ENCODE measurements at places on chromosomes 16 and 17.
A peak's percentile ranks its signal among the peaks of the same experiment; 100 is the strongest.

- no peak for DNase-seq
These were observed 535.7 kb upstream of the HSBP1 start for GRCh38 chr16:83271970-83272575.

- DNase-seq: no peak
These were observed 5.1 kb downstream of the PITPNA start for GRCh38 chr17:1557355-1558095.

DNA sequence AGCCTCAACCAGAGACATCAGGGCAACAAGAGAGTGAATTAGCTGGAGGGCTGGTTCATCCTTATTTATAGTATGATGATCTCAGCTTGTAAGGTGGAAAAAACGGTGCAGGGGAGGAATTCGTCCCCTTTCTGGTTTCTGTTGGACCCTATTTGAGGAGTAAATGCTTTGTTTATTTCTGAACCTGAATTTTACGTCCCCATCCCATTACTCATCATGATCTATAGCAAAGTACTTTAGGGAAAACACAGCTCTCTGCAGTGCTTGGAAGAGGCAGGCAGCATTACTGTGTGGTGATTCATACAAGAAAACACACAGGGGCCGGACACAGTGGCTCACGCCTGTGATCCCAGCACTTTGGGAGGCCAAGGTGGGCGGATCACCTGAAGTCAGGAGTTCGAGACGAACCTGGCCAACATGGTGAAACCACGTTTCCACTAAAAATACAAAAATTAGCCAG lies 8.0 kb upstream of the VAT1L start:
- DNase-seq: no peak

- DNase-seq: no peak
These were observed at the start of gene MILR1 for GRCh38 chr17:64448665-64449512. MILR1 (plus strand) TSS chr17:64449115; CDS start chr17:64449169, 54 bp downstream.

GRCh38 chr17:17414341-17414805 lies 62.4 kb upstream of the MED9 start:
- no peak for DNase-seq

GRCh38 chr17:77670173-77670572 lies 288.3 kb upstream of the TNRC6C start:
- no peak for DNase-seq

GRCh38 chr16:27430923-27431484 lies 29.0 kb downstream of the IL21R start:
- DNase-seq: no peak

- DNase-seq: no peak
These were observed 65.1 kb downstream of the RTN4RL1 start for GRCh38 chr17:1959871-1960544.

- DNase-seq: no peak
These were observed at the start of gene MSLN for GRCh38 chr16:760545-761343. MSLN (plus strand) TSS chr16:760734; CDS start chr16:762681, 1,947 bp downstream.

- DNase-seq: no peak
These were observed 11.3 kb downstream of the RBL2 start for GRCh38 chr16:53445534-53445933.

DNA sequence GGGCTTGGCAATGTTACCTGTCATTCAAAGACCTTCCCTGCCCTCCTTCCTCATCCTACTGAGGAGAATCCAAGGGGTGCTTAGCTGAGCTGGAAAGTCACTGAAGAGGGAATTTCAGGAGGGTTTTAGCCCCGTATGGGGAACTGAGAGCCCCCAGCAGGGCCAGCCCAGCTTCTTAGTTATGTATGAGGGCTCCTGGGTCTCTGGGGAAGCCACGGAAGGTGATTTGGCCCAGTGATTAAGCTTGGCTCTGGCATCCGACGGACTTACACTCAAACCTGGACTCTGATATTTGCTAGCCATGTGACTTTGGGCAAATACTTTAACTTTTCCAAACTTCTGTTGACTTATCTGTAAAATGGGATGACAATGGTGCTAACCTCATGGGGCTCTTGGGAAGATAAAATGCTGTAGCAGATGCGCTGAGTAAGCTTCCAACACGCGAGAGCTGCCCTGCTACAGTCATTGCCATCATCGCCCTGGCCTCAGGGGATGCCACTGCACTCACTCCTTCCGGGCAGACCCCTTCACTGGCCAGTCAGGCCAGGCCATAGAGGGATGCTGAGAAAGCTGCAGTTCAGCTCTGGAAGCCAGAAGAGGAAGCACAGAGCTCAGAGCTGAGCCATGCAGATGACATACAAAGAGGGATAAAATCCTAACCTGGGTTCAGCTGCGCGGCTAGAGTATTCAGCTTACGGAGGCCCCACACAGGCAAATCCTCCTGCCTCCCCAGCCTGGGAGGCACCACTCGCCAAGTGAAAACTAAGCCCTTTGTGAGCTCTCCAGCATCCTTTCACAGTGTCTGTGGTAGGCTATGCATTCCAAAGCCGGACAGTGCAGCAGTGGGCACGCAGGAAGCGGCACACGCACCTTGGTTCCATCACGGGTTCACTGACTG lies 44.9 kb upstream of the PIK3R6 start:
- no peak for DNase-seq

GRCh38 chr17:81884520-81884919 lies 6.9 kb downstream of the ALYREF start:
- no peak for DNase-seq

DNA sequence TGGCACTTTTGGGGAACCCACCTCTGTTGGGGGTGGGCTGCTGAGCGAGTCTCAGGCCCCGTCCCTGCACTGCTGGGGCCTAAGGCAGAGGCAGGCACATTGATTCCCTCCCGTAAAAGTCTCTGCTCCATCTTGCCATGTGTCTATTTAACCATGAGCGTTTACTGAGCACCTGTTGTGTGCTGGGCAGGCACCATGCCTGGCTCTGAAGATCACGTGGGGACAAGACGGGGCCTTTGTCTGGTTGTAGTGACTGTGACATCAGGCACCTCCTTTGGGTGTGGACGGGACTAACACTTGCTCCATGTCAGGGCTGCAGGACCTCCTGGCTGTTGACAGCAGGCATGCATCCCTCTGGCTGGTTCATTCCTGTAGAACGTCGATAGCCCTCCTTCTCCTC lies 204.7 kb upstream of the CIBAR2 start:
- DNase-seq: no peak

- DNase-seq: no peak
These were observed 13.5 kb upstream of the PLEKHG4 start for GRCh38 chr16:67265834-67266233.

DNA sequence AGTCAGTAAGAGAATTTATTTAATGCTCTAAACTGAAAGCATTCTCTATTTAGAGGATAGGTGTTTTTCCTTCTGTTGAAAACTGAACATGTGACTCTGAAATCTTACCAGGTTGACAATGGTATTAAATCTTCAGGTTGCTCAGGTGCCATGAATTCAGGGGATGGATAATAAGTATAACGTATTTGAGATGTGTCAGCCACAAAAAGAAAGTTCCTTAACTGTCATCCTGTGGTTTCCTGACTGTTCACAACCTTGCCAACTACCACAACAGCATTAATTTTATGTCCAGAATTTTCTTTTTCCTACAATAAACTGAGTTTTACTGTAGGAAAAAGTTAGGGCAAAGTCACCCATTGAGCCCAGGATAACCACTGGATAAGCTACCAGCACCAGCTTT lies 243.3 kb upstream of the PSMD7 start:
- DNase-seq: no peak

DNA sequence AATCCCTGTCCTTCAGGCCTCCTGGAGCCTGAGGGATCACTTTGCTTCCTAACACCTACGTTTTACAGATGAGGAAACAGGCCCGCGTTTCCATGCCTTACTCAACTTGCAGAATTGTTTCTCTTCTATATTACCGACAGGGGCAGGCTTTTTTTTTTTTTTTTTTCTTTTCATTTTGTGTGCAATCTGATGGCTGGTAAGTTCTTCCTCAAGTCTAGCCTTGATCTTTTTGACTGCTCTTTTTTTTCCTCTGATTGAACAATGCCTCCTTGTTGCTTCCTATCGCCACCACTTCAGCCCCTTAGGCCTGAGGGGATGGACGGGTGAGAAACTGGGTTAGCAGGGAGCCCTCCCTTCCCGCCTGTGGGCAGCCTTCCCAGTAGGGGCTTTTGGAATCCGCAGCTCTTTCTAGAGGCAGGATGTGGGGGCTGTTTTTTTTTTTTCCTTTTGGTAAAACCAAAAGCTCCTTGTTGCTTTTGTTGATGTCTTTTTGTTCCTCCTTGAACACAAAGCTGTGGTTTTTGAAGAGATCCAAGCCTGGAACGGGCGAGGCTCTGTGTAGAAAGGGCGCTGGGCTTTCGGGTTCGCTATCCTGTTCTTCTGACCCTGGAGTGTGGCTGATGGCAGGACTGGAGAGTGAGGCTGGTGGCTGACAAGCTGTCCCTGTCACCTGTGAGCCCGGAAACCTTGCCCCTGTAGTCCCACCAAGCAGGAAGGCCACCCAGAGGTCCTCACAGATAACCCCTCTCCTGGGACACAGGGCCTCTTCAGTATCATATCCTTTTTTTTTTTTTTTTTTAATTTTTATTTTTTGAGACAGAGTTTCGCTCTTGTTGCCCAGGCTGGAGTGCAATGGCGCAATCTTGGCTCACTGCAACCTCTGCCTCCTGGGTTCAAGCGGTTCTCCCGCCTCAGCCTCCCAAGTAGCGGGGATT lies 14.0 kb downstream of the LASP1 start:
- no peak for DNase-seq

DNA sequence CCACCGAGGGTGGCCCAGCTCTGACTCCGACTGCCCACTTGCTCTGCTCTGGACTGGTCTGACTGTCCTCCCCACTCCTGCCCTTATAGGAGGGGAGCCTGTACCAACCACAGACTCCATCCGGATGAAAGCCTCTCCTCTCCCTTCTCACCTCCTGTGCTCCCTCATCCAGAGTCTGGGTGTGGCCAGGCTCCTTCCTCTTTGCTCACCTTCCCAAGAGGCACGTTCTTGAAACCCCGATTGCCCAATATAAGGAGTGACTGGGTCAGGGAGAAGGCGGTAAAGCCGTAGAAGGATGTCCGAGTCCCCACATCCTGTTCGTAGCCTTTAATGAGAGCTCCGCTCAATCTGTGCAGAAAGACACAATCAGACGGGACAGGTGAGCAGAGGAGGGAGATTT lies 17.1 kb downstream of the ST6GALNAC1 start:
- DNase-seq: no peak

DNA sequence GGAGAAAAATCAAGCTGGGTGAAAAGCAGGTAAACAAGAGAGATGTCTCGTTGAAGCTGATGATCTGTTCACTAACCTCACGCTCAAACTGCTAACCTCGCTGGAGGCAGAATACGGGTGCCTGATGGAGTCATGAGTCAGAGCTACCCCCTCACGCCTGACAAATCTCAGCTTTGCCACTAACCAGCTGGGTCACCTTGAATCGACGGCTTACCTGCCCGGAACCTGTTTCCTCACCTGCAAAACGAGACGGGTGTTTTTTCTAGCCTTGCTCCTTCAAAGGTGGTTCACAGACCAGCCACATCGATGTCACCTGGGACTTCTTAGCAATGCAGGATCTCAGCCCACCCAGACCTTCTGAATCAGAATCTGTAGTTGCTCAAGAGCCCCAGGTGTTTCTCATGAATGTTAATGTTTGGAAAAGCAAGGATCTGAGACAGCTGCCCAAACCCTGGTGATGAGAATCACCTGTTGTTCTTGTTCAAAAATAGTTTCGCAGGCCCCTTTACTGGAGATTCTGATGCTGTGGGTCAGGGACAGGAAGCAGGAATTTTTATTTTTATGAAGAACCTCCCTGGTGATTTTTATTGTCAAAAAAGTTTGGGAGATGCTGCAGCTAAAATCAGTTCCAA lies 56.9 kb downstream of the MARCHF10 start:
- no peak for DNase-seq

- peak; percentile 43 for DNase-seq
These were observed 651 bp upstream of the EIF1 start for GRCh38 chr17:41687828-41688640.

DNA sequence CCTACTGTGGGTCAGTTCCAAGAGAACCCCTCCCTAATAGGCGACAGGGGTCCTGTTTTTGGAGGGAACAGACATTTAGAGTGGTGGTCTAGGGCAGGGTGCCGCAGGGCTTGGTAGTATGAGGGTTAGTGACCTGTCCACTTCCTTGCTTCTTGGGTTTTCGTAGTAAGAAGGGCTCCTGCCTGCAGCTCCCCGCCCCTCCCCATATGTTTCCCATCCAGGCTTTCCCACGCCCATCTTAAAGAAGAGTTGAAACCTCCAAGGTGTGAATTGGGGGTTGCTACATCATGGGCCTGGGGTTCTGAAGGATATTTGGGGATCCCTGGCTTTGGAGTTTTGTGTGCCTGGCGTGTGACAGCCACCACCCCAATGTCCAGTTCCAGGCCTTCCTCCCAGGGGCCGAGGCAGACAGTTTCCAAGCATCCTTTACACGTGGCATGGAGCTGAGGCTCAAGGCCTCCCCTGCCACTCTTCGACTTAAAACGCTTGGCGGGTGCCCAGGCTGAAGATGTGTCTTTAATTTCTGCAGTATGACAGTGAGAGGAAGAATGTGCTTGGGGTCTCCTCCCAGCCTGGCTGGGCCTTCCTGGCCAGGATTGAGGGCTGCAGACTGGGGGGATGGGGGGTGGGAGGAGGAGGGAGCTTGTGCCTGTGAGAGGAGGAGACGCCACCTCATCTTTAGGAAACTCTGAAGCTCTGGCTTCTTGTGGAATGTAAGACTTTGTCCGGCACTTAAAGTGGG lies 2.3 kb upstream of the COL1A1 start:
- DNase-seq: no peak

DNA sequence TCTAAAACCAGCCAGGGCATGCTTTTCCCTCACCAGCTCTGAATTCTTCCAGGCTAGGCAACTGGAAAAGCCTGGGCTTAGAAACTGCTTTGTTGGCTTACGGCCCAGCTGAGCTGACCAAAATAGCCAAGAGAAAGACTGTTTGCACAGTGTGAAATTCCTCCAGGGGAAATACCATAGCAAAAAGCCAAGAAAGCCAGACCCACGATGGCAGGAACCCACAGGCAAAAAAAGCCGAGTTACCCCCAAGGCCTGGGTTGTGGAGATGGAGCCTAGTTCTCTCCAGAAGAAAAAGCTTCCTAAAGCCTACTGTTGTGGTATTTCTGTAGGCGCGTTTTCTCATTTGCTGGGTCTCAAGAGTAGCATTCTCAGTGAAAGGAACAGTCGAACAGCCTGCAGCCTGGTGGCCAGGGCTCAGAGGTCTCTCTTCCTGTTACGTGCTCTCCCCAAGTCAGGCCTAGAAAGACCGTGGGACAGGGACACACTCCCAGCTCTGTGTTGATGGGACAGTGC lies 9.2 kb downstream of the SP2 start:
- no peak for DNase-seq

GRCh38 chr17:41736983-41737679 lies 2.7 kb upstream of the HAP1 start:
- DNase-seq: no peak

GRCh38 chr16:27722892-27723450 lies 173.0 kb downstream of the KATNIP start:
- DNase-seq: no peak

DNA sequence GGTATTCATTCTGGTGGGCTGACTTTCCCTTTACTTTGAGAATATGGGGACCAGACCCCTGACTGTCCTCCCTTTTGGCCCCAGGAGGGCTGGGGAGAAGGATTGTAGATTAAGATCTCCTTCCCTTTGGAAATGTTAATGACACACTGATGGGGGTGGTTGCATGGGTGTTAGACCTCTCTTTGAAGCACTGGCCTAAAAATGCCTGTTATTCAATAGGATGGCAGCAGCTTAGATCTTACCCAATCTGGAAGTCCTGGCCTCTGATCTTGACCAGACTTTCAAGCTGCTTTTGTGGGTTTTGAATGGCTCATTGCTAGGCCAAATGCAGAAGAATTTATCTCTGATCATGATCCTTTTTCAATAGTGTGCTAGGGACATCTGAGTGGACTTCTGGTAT lies 25.7 kb downstream of the MAP3K3 start:
- no peak for DNase-seq
